ENCODE measurements at places on chromosomes 3 and 15. TPM values are rescaled to one million over a fixed set of nuclear protein-coding genes. Genes with fewer than 3 reads are reported as not detected.

DNA sequence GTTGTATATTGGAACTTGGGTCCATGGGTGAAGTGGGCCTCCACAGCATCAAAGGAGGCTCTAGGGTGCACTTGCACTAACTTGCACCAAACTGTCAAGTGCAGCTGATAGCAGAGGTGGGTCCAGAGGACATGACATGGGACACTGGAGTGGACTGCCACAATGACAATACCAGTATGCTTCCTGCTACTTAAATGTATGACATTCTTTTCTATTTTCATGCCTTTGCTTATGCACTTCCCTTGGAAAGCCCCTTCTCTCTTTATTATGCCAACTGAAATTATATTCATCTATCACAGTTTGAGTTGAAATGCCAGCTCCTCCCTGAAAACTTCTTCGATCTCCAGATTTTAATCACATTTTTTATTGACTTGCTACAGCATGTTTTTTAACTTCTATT is 101.8 kb downstream of the CFAP20DC start:
- no peak overlapping the region for H3K27ac ChIP-seq
- H3K4me3 ChIP-seq: no peak overlapping the region
- no peaks in the 10 kb centered on the region for H3K27me3 ChIP-seq

- DNase-seq: no peak
- no peaks in the 10 kb centered on the region for H3K27me3 ChIP-seq
- H3K4me1 ChIP-seq: no peaks in the 10 kb centered on the region
- no peak overlapping the region for H3K4me3 ChIP-seq
Measured at GRCh38 chr3:129358177-129358771, 70.2 kb downstream of the EFCAB12 start.

GRCh38 chr3:35965908-35966307 is 326.6 kb downstream of the ARPP21 start:
- H3K27ac ChIP-seq: no peak overlapping the region
- no peaks in the 10 kb centered on the region for H3K27me3 ChIP-seq
- no peaks in the 10 kb centered on the region for H3K4me1 ChIP-seq
- no peak overlapping the region for H3K4me3 ChIP-seq
- no peaks in the 10 kb centered on the region for H3K36me3 ChIP-seq
- DNase-seq: no peak

DNA sequence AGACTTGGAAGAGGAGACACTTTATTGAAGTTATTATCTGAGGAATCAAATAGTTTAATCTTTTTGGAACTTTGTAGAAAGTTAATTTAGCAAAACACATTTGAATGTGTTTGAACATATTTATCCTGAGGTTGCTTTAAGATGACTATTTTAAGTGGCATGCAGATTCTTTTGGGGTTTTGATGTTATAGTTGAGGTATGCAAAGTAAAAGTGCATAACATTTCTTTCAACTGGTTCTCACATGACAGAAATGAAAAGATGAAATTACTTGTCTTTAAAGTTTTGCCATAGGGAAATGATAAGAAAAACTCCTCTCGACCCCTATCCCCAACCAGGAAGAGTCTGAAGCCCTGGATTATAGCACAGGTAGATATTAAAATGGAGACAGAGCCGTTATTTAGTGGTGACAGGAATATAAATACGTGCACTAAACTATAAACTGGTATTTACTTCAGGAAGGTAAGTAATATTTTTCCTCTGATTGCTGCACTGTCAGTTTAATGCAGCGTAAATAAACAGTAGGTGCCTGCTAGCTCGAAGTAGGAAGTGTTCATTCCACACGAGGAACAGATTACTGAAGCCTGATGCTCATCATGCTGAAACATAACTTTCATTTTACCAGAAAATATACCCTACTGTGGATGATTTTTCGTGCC is 15.1 kb upstream of the SATB1 start:
- peaks cover 25% of the 10 kb centered on the region for H3K4me1 ChIP-seq
- no peaks in the 10 kb centered on the region for H3K27me3 ChIP-seq
- H3K4me3 ChIP-seq: no peak overlapping the region
- DNase-seq: no peak
- peak overlapping the region; percentile 6 for H3K27ac ChIP-seq

DNA sequence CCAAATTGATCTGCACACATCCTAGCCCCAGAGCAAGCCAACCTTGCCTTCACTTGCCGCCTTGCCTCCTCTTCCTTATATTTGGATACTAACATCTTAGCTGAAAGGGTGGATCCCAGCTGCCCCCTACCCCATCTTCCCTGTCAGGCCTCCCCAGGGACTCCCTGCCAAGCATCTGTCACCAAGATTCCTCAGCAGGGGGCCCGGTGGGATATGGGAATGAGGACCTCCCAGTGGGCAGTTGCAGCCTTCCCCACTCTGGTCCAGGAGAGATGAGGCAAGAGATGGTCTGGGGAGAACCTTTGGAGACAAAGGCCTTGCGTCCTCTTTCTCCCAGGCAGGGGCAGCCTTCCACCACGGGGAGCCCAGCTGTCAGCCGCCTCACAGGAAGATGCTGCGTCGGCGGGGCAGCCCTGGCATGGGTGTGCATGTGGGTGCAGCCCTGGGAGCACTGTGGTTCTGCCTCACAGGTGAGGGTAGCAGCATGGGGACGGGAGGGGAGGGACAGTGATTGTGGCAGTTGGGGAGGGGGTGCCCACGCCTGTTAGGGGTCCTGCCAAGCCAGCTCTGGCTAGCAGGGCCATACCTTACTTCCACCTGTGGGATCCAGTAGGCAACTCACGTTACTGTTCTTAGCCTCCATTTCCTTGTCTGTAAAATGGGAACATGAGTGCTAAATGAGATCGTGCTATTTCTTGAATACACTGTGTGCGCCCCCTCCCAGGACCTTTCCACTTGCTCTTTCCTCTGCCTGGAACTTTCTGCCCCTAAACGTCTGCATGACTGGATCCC is 15.3 kb downstream of the CD276 start:
- no peak for DNase-seq
- H3K27me3 ChIP-seq: peaks cover 14% of the 10 kb centered on the region
- peaks cover 13% of the 10 kb centered on the region for H3K4me1 ChIP-seq
- H3K4me3 ChIP-seq: no peak overlapping the region

- H3K4me1 ChIP-seq: peaks cover 86% of the 10 kb centered on the region
- H3K27me3 ChIP-seq: no peaks in the 10 kb centered on the region
- peak overlapping the region; percentile 90 for H3K27ac ChIP-seq
- peak; percentile 91 for DNase-seq
- H3K4me3 ChIP-seq: no peak overlapping the region
Measured at GRCh38 chr3:39267631-39268548, 11.9 kb downstream of the CX3CR1 start.

GRCh38 chr3:176953106-176954060 is 243.9 kb downstream of the TBL1XR1 start:
- H3K27me3 ChIP-seq: no peaks in the 10 kb centered on the region
- no peak for DNase-seq
- H3K36me3 ChIP-seq: no peaks in the 10 kb centered on the region
- no peak overlapping the region for H3K27ac ChIP-seq
- H3K4me3 ChIP-seq: no peak overlapping the region

DNA sequence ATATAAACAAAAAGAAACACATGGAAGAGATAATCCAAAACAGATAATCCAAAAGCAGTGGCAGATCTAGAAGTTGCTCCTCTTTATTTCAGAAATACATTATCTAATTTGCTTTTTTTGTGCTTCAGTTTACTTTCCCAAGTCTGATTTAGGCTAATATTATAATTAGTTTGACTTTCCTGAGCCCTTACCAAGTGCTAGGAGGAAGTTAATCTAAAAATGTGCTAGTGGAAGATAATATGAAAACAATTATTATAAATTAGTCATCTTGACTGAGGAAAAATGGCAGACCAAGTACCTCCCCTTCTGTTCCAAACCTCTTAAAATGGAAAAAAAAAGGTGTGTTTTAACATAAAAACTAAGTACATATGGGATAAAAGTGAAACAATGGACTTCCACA is 17.5 kb downstream of the SLC9A9 start:
- no peak overlapping the region for H3K4me3 ChIP-seq
- H3K27ac ChIP-seq: no peak overlapping the region
- no peaks in the 10 kb centered on the region for H3K36me3 ChIP-seq
- H3K27me3 ChIP-seq: no peaks in the 10 kb centered on the region
- no peak for DNase-seq

GRCh38 chr15:90295270-90295648 is 29.8 kb downstream of the NGRN start:
- H3K36me3 ChIP-seq: no peaks in the 10 kb centered on the region
- no peaks in the 10 kb centered on the region for H3K27me3 ChIP-seq
- H3K4me3 ChIP-seq: no peak overlapping the region
- peaks cover 4% of the 10 kb centered on the region for H3K4me1 ChIP-seq
- DNase-seq: no peak
- H3K27ac ChIP-seq: no peak overlapping the region

GRCh38 chr15:75584121-75584520 is 5.0 kb upstream of the PTPN9 start:
- H3K4me1 ChIP-seq: peaks cover 7% of the 10 kb centered on the region
- DNase-seq: no peak
- no peaks in the 10 kb centered on the region for H3K36me3 ChIP-seq
- H3K4me3 ChIP-seq: no peak overlapping the region
- H3K27ac ChIP-seq: no peak overlapping the region

GRCh38 chr3:94360987-94361386 is 298.1 kb downstream of the NSUN3 start:
- no peaks in the 10 kb centered on the region for H3K36me3 ChIP-seq
- DNase-seq: no peak
- H3K27ac ChIP-seq: no peak overlapping the region
- no peaks in the 10 kb centered on the region for H3K27me3 ChIP-seq

- peaks cover 12% of the 10 kb centered on the region for H3K4me1 ChIP-seq
- H3K4me3 ChIP-seq: no peak overlapping the region
- no peaks in the 10 kb centered on the region for H3K27me3 ChIP-seq
- no peaks in the 10 kb centered on the region for H3K36me3 ChIP-seq
Measured at GRCh38 chr15:70035719-70036077, 62.0 kb downstream of the TLE3 start.

- no peak overlapping the region for H3K27ac ChIP-seq
- no peaks in the 10 kb centered on the region for H3K36me3 ChIP-seq
- DNase-seq: no peak
- no peaks in the 10 kb centered on the region for H3K27me3 ChIP-seq
Measured at GRCh38 chr3:156389449-156389950, 165.4 kb downstream of the SSR3 start.

GRCh38 chr3:61181874-61182273 is 69.4 kb downstream of the FHIT start:
- no peaks in the 10 kb centered on the region for H3K4me1 ChIP-seq
- no peaks in the 10 kb centered on the region for H3K36me3 ChIP-seq
- no peak for DNase-seq
- no peak overlapping the region for H3K4me3 ChIP-seq
- H3K27ac ChIP-seq: no peak overlapping the region

- no peaks in the 10 kb centered on the region for H3K36me3 ChIP-seq
- H3K27me3 ChIP-seq: no peaks in the 10 kb centered on the region
- no peak overlapping the region for H3K27ac ChIP-seq
Measured at GRCh38 chr3:70421506-70421905, 109.1 kb upstream of the MDFIC2 start.

DNA sequence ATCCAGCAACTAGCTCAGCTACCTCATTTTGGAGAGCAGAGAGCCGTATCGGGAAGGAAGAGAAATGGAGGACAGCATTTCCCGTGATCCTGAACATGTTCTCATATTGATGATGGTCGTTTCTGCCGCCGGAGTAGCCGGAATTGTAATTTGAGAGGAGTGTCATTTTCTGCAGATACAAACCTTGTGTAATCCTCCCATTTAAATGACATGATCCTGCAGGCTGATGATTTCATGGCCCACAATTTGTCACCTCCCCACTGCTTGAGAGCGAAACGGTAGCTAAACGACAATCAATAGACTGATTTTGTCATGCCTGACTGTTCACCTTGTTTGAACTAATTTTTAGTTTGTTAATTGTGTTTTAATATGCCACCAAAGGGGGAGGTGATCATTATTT is 126.5 kb upstream of the CNTN6 start:
- no peak for DNase-seq
- no peak overlapping the region for H3K27ac ChIP-seq
- no peak overlapping the region for H3K4me3 ChIP-seq
- no peaks in the 10 kb centered on the region for H3K27me3 ChIP-seq
- H3K4me1 ChIP-seq: no peaks in the 10 kb centered on the region

- no peaks in the 10 kb centered on the region for H3K36me3 ChIP-seq
- peak overlapping the region; percentile 3 for H3K27ac ChIP-seq
- no peak for DNase-seq
- H3K4me1 ChIP-seq: peaks cover 10% of the 10 kb centered on the region
- H3K4me3 ChIP-seq: no peak overlapping the region
- no peaks in the 10 kb centered on the region for H3K27me3 ChIP-seq
Measured at GRCh38 chr3:60065227-60065868, 1015.5 kb upstream of the CFAP20DC start.

GRCh38 chr3:71872256-71872655 is 87.3 kb upstream of the PROK2 start:
- no peak overlapping the region for H3K27ac ChIP-seq
- no peaks in the 10 kb centered on the region for H3K27me3 ChIP-seq
- no peak overlapping the region for H3K4me3 ChIP-seq
- no peaks in the 10 kb centered on the region for H3K36me3 ChIP-seq
- H3K4me1 ChIP-seq: no peaks in the 10 kb centered on the region
- DNase-seq: no peak

DNA sequence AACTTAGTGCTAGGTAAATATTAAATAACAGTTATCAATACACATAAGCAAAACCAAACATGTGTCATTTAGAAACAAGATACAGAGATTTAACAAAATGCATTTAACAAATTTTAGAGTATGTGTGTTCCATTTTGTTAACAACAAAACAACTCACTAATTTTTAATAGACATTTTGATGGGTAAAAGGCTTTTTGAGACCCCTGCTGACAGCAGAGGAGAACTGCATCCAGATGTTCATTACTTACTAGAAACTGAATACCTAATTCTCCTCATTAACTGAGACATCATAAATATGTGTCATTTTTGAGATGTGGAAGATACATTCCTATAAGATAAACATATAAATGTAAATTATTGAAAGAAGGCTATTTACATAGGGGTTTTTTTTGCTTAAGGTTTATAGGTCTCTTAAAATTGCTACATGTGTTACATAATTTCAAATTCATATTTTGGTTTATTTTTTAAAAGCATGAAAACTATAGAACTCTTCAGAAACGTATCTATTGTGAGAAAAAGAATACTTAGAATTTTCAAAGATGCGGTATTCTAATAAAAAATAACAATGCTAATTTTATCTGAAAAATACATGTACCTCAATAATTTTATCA is 1009.8 kb downstream of the TUSC7 start:
- H3K4me3 ChIP-seq: no peak overlapping the region
- no peak for DNase-seq
- no peak overlapping the region for H3K27ac ChIP-seq
- H3K36me3 ChIP-seq: no peaks in the 10 kb centered on the region

GRCh38 chr15:48940508-48940907 is 23.2 kb downstream of the SHC4 start:
- no peaks in the 10 kb centered on the region for H3K36me3 ChIP-seq
- DNase-seq: no peak
- H3K4me1 ChIP-seq: no peaks in the 10 kb centered on the region

GRCh38 chr3:71056327-71056726 is 527.2 kb downstream of the FOXP1 start:
- no peak for DNase-seq
- no peak overlapping the region for H3K27ac ChIP-seq

The ANKRD63 gene
- not detected for total RNA-seq

The RNU5B-1 gene
- 15.0 TPM for total RNA-seq

The LTF gene
- not detected for total RNA-seq

The EXOG gene
- total RNA-seq: 34.5 TPM

The BBS4 gene
- total RNA-seq: 37.2 TPM

The NANOGP8 gene
- total RNA-seq: not detected

The LRRC3B gene
- not detected for total RNA-seq

The TATDN2 gene
- 75.6 TPM for total RNA-seq

All from natural killer cell (primary cell).